ENCODE measurements at places on chromosomes 7 and 10. TPM values are rescaled to one million over a fixed set of nuclear protein-coding genes. Genes with fewer than 3 reads are reported as not detected.

Gene BPGM
- 14.8 TPM for total RNA-seq

Gene NEURL1
- total RNA-seq, result 0.55 TPM

Gene GNAT3
- not detected for total RNA-seq

Gene KMT2C
- total RNA-seq, result 46.4 TPM

GRCh38 chr7:3028071-3028757, 15.5 kb downstream of the CARD11 start:
- no peak for DNase-seq

DNA sequence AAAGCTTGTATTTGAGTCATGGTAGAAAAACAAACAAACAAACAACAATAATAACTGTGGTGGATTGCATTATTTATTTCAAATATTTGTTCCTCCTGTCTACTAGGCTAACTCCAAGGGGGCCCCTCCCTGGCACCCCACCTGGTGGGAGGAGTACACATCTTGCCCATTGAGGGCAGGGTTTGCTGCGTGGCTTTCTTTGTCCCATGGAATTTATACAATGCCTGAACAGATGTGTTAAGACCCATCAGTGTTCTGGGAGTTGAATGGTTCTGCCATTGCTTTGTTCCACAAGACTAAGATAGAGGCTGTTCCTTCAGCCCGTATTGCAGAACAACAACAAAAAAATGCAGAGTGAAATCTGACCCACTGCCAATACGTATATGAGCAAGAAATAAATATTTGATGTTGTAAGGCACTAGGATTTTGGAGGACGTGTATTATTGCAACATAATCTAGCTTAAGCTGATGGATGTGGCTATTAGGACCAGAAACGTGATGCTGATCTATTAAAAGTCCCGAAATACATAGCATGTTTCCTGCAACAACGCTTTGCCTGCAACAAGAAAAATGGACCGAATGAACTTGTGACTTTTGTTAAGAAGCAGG, 119.1 kb upstream of the JCAD start:
- no peak for DNase-seq

DNA sequence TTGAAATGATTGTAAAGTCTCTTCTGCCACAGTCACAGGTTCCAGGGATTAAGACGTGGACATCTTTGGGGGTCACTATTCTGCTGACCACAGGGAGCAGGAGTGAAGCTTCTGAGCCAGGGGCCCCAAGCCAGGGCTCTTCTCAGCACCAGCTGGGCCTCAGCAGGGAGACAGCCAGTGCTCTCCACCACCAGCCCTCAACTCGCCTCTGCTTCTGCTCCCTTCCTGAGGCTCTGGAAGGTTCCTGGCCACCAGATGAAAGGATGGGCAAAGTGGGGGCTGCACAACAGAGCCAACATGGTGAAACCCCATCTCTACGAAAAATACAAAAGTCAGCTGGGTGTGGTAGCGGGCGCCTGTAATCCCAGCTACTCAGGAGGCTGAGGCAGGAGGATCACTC, 11.2 kb upstream of the CRYGN start:
- DNase-seq, result peak; percentile 43
